ENCODE measurements at places on chromosomes 1 and 21.

DNA sequence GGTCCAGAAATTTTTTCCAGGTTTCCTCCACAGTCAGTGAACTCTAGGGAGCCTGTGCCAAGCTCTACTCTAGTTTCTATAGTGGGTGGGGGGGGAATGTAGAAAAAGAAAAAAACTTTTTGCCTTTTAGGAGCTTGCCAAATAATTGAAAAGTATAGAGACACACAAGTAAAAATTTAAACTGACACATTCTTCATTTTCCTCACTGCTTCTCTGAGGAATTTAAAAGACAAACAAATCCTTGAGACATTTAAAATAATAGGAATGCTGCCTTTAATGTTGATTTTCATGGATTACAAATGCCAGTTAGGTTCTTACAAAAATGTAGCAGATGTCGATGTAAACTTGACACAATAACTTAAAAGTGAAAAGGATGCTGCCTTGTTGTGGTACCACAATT is 241.9 kb downstream of the DNM3 start:
- DNase-seq: no peak

DNA sequence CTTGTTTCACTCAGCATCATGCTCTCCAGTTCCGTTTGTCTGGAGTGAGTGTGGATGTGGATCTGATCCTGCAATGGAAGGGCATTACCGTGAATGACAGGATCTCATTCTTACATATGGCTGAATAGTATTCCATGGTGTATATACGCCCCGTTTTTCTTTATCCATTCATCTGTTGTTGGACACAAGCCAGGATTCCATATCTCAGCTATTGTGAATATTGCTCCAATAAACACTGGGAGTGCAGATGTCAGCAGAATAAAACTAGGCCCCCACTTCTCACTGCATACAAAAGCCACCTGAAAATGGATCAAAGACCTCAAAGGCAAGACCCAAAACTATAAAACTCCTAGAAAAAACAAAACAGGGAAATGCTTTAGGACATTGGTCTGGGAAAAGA is 120.3 kb upstream of the TMPRSS2 start:
- DNase-seq: no peak

GRCh38 chr21:39033878-39034589 is 149.2 kb downstream of the PSMG1 start:
- no peak for DNase-seq

- DNase-seq: no peak
These were observed 40.4 kb downstream of the UBR4 start for GRCh38 chr1:19169642-19170041.
